ENCODE measurements at places on chromosomes 2 and 18. TPM values are rescaled to one million over a fixed set of nuclear protein-coding genes. Genes with fewer than 3 reads are reported as not detected.

DNA sequence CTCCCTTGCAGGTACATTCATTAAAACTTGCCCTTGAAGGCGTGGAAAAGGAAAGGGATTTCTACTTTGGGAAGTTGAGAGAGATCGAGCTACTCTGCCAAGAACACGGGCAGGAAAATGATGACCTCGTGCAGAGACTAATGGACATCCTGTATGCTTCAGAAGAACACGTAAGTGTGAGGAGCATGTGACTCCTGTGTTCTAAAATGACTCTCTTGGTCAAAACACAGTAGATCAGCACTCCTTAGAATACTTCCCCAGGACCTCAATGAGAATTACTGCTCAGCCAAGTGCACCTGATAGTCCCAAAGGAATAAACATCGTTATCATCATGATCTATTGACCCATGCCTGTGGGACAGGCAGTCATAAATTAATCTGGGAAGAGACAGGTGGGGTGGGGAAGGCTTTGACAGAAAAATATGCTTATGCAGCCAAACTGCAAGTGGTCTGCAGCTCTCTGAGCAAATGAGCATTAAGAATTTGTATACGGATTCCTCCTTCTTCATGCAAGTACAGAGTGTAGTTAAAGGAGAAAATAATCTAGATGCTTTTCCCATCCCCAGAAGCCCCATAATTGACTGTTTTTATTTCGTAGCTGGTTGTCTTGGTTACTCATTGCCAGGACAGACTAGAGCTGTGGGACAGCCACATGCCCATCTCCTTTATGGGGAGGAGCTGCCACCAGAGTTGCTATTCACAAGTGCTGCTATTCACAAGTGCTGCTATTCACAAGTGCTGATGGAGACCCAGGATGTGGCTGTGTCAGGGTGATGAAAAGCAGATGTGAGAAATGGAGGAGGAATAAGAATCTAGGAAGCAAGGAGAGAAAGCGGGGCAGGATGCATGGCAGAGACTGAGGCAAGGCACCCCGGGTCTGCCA is 91.0 kb downstream of the MAPRE2 start:
- no peak for DNase-seq
- no peaks in the 10 kb centered on the region for H3K27me3 ChIP-seq
- H3K4me3 ChIP-seq, result no peak overlapping the region
- peak overlapping the region; percentile 66 for H3K27ac ChIP-seq
- peaks cover 7% of the 10 kb centered on the region for H3K4me1 ChIP-seq

GRCh38 chr2:219688560-219689445 is 61.4 kb downstream of the SLC4A3 start:
- DNase-seq, result peak; percentile 29
- no peak overlapping the region for H3K27ac ChIP-seq
- H3K36me3 ChIP-seq, result no peaks in the 10 kb centered on the region
- H3K4me3 ChIP-seq, result no peak overlapping the region
- no peaks in the 10 kb centered on the region for H3K4me1 ChIP-seq
- no peaks in the 10 kb centered on the region for H3K27me3 ChIP-seq

DNA sequence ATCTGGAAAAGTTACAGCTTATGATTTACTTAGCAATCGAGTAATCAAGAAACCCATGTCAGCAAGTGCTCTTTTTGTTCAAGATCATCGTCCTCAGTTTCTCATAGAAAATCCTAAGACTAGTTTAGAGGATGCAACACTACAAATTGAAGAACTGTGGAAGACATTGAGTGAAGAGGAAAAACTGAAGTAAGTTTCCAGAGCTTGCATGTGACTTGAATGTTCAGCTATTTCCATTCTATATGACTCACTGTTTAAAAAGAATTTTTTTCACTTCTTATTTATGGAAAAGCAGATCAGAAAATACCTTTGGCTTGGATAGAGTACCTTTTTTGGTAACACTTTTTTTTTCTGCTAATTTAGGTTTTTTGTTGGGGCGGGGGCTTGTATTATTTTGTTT is 70.7 kb downstream of the PMS1 start:
- H3K36me3 ChIP-seq, result no peaks in the 10 kb centered on the region
- no peak overlapping the region for H3K27ac ChIP-seq
- DNase-seq, result no peak
- H3K4me3 ChIP-seq, result no peak overlapping the region

- no peaks in the 10 kb centered on the region for H3K36me3 ChIP-seq
- no peak for DNase-seq
- no peak overlapping the region for H3K27ac ChIP-seq
- H3K4me1 ChIP-seq, result no peaks in the 10 kb centered on the region
- no peaks in the 10 kb centered on the region for H3K27me3 ChIP-seq
- H3K4me3 ChIP-seq, result no peak overlapping the region
Measured at GRCh38 chr2:61335187-61335586, 135.7 kb downstream of the USP34 start.

GRCh38 chr2:18484625-18485024 is 75.8 kb downstream of the RDH14 start:
- no peak overlapping the region for H3K4me3 ChIP-seq
- H3K36me3 ChIP-seq, result no peaks in the 10 kb centered on the region
- no peaks in the 10 kb centered on the region for H3K27me3 ChIP-seq
- H3K4me1 ChIP-seq, result peaks cover 6% of the 10 kb centered on the region
- DNase-seq, result no peak

DNA sequence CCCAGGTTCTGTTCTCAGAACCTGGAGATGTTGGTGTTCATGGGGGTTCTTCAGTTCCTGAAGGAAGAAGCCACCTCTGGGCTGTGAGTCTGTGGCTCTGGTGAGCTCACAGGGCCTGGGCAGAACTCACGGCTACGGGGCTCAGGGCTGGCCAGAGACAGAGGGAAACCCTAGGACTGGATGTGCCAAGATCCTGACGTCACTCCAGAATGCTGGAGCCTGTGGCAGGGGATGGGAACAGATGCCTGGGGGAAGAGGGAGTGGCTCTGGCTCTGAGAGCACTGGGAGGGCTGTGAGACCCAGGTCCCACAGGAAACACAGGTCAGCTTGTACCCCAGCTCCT is at the start of gene OTOF:
OTOF (minus strand) TSS at position 214 of the 343 bp plus-strand sequence.
- no peaks in the 10 kb centered on the region for H3K36me3 ChIP-seq
- DNase-seq, result peak; percentile 59
- H3K27ac ChIP-seq, result no peak within 1 kb of the TSS
- H3K4me1 ChIP-seq, result peaks cover 9% of the 10 kb centered on the region
- no peak within 1 kb of the TSS for H3K4me3 ChIP-seq

The PIK3C3 gene
- total RNA-seq, result 48.7 TPM

The UGT1A3 gene
- not detected for total RNA-seq

The CLEC4F gene
- total RNA-seq, result not detected

GRCh38 chr18:44321868-44322590 is 358.7 kb upstream of the SETBP1 start:
- H3K36me3 ChIP-seq, result no peaks in the 10 kb centered on the region
- no peak overlapping the region for H3K27ac ChIP-seq
- H3K4me3 ChIP-seq, result no peak overlapping the region

GRCh38 chr2:19963386-19963785 is 26.5 kb downstream of the WDR35 start:
- no peak overlapping the region for H3K27ac ChIP-seq
- H3K4me3 ChIP-seq, result no peak overlapping the region

GRCh38 chr2:37589298-37589697 is 82.1 kb downstream of the CDC42EP3 start:
- H3K4me1 ChIP-seq, result peaks cover 47% of the 10 kb centered on the region
- H3K4me3 ChIP-seq, result no peak overlapping the region
- H3K27me3 ChIP-seq, result no peaks in the 10 kb centered on the region
- no peaks in the 10 kb centered on the region for H3K36me3 ChIP-seq

- no peak overlapping the region for H3K27ac ChIP-seq
- no peak overlapping the region for H3K4me3 ChIP-seq
- no peaks in the 10 kb centered on the region for H3K4me1 ChIP-seq
- H3K27me3 ChIP-seq, result no peaks in the 10 kb centered on the region
- H3K36me3 ChIP-seq, result no peaks in the 10 kb centered on the region
- DNase-seq, result peak; percentile 69
Measured at GRCh38 chr18:57561728-57562423, 24.6 kb downstream of the FECH start.

GRCh38 chr18:1483385-1483784 is 578.7 kb downstream of the ADCYAP1 start:
- H3K27ac ChIP-seq, result no peak overlapping the region
- no peak overlapping the region for H3K4me3 ChIP-seq
- DNase-seq, result peak; percentile 15
- no peaks in the 10 kb centered on the region for H3K27me3 ChIP-seq
- H3K4me1 ChIP-seq, result no peaks in the 10 kb centered on the region
